Naive thymus-derived CD8-positive, alpha-beta T cell (primary cell): ENCODE measurements at places on chromosomes 2 and 18.

DNA sequence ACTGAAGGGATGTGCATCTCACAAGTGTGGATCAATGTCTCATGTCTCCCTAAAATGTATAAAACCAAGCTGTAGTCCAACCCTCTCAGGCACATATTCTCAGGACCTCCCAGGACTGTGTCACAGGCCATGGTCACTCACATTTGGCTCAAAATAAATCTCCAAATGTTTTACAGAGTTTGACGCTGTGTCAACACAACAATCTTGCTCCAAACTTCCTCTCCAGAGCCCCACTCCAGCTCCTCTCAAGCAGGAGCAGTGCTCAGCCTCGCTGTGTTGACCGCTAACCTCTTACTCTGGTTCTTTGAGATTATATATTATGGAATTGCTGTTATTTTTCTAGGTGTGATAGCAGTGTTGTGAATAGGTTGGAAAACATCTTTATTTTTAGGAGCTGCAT lies 56.2 kb downstream of the CYP27C1 start:
- DNase-seq = no peak

DNA sequence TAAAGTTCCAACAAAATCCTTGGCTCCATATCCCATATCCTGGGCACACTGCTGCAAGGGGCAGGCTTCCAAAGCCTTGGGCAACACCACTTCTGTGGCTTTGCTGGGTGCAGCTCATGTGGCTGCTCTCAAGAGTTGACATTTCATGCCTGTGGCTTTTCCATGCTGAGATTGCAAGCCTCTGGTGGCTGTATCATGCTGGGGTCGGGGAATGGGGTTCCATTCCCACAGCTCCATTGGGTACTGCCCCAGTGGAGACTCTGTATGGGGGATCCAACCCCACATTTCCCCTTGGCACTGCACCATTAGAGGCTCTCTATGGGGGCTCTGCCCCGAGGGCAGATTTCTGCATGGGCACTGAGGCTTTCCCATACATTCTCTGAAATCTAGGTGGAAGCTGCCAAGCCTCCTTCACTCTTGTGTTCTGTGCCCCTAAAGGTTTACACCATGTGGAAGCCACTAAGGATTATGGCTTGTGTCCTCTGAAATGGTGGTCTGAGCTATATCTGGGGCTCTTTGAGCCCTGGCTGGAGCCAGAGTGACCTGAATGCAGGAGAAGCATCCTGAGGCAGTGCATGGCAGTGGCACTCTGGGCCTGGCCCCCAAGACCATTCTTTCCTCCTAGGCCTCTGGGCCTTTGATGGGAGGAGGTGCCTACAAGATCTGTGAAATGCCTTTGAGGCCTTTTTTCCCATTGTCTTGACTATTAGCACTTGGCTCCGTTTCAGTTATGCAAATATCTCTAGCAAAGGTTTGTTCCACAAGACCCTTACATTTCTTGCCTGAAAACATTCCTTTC lies 107.9 kb downstream of the PTGR3 start:
- no peak for DNase-seq

- DNase-seq = no peak
Measured at GRCh38 chr2:30218814-30219213, 12.5 kb upstream of the LBH start.

DNA sequence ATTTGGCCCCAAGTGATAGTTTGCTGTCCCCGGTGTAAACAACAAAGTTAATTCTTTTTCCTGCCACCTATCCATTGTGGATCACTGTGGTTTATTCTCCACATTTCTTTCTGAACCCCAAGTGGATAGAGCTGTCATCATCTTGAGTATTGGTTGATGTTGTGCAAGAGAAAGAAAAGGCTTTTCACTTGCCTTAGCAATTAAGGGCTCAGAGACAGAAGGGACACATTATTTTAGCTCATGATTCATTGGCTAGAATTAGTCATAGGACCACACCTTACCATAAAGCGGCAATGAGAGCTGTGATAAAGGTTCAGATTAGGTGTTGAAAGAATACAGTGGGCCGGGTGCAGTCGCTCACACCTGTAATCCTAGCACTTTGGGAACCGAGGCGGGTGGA lies 442.1 kb upstream of the DCC start:
- no peak for DNase-seq

GRCh38 chr2:135030826-135031225 lies 16.4 kb downstream of the MAP3K19 start:
- DNase-seq = no peak

- peak; percentile 16 for DNase-seq
Measured at GRCh38 chr2:121736140-121736461, 574 bp downstream of the NIFK start.

DNA sequence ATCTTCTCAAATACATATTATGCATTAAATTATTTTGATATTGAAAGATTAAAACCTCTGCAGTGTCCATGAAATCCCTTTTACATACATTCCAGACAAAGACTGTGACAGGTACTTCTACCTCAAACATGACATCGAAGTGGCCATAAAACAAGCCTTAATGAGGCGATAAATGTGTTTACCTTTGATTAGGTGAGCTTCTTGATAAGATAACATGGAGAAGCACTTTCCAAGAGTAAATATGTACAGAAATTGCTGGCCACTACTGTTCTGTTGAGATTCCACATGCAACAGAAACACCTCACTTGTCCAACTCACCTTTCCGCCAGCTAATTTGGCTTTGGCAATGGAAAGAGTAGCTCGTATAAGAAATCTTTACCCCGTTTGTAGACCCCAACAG lies 55.2 kb downstream of the ZEB2 start:
- no peak for DNase-seq

- DNase-seq = no peak
Measured at GRCh38 chr2:69579536-69579935, 64.0 kb downstream of the AAK1 start.

DNA sequence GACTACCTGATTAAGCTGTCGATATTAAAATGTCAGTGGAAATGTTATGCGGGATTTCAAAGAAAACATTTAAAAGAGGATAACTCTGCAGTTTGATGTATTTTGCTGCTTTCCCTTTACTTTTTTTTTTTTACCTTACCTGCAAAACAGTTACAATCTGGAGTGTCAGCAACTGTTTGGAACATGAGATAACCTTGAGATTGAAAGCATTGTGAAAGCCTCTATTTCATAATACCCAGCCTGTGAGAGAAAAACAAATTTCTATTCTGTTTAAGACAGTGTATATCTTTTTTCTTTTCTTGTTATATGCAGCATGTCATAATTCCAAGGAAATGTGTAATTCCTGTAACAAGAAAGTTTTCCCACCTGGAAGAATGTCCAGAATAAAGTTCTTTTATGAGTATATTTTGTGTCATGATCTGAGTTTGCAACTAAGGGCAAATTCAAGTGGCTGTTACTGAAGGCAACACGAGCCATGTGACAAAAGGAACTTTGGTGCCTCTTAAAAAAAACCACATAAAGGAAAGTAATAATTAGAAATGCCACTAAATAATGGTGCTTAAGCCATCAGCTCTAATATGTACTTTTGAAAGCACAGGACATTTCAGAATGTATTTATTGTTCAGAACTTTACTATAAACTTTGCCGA lies 297.0 kb upstream of the DSEL start:
- DNase-seq = no peak

DNA sequence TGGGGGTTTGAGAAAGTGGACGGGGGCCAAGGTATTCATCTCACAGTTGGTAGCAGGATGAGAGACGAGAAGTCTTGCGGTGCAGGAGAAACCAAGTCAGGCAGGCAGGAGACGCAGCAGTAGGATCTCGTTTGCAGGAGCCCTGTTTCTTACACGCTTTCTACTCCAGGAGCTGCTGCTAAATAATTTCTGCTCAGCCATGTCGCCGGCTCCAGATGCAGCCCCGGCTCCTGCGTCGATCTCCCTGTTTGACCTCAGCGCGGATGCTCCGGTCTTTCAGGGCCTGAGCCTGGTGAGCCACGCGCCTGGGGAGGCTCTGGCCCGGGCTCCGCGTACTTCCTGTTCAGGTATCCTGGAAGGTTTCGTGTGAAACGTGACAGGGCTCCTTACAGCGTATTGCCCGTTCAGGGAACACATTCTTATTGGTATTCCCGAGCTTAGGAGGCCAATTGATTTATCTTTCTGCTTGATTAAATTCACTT lies 494 bp downstream of the ANKZF1 start:
- DNase-seq = no peak

GRCh38 chr2:224357098-224357901 lies 44.6 kb downstream of the FAM124B start:
- peak; percentile 19 for DNase-seq
